ENCODE measurements at places on chromosomes 3 and 15.
A peak's percentile ranks its signal among the peaks of the same experiment; 100 is the strongest.

DNA sequence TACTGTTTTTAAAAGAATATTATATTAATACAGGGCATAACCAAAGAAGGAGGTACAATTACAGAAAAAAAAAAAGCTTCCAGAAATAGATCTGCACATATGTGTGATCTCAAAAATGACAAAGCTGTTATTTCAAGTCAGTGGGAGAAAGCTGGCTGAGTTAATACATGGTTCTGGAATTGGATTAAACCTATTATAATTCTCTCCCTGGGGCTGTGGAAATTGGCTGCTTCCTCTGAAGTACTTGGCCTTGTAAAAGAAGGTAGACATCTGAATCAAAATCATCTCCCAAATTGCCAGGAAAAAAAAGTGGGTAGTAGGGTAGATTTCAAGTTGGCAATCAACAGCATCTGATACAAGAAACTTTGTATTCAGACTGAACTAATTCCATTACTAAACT is 723.9 kb upstream of the ALCAM start:
- DNase-seq: no peak

GRCh38 chr15:96213045-96213444 is 117.5 kb upstream of the NR2F2 start:
- no peak for DNase-seq

DNA sequence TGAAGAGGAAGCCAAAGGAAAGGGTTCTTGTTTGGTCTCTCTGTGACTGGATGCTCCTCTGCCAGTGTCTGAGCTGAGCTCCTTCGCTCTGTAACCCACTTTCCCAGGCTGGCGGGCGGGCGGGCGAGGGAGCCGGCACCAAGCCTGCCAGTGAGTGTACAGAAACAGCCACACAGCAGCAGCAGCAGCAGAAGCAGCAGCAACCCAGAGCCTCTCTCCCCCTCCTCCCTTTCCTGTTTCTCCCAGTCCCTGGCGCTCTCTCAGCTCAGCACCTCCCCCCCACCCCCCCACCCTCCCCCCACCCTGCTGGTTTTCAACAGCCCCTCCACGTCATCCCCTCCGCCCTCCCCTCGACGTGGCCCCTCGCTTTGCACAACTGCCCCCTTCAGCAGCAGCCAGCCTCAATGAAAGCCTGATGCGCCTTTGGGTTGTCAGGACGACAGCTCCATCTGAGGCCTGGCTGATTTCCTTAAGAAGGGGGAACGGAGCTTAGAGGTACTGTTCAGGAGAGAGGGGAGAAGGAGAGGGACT is at the start of gene LSAMP:
TSS of gene LSAMP (minus strand) at position 177 of the 531 bp plus-strand sequence.
- DNase-seq: no peak

DNA sequence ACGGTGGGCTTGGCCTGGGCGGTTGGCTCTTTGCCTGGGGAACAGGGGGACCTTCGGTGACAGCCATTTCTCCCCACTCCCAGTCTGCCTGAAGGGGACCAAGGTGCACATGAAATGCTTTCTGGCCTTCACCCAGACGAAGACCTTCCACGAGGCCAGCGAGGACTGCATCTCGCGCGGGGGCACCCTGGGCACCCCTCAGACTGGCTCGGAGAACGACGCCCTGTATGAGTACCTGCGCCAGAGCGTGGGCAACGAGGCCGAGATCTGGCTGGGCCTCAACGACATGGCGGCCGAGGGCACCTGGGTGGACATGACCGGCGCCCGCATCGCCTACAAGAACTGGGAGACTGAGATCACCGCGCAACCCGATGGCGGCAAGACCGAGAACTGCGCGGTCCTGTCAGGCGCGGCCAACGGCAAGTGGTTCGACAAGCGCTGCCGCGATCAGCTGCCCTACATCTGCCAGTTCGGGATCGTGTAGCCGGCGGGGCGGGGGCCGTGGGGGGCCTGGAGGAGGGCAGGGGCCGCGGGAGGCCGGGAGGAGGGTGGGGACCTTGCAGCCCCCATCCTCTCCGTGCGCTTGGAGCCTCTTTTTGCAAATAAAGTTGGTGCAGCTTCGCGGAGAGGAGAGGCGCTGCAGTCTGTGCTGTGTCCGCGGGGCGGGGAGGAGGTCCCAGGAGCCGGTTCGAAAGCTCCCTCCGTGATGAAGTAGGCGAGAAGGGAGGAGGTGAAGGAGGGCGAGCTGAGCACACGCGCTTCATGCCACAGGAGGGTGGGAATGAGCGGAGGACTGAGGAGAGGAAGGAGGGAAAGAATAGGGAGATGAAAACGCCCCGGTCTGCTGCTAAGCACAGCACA is 9.6 kb downstream of the CLEC3B start:
- no peak for DNase-seq

- no peak for DNase-seq
Measured at GRCh38 chr3:196336319-196337145, 1.7 kb downstream of the TM4SF19 start.

DNA sequence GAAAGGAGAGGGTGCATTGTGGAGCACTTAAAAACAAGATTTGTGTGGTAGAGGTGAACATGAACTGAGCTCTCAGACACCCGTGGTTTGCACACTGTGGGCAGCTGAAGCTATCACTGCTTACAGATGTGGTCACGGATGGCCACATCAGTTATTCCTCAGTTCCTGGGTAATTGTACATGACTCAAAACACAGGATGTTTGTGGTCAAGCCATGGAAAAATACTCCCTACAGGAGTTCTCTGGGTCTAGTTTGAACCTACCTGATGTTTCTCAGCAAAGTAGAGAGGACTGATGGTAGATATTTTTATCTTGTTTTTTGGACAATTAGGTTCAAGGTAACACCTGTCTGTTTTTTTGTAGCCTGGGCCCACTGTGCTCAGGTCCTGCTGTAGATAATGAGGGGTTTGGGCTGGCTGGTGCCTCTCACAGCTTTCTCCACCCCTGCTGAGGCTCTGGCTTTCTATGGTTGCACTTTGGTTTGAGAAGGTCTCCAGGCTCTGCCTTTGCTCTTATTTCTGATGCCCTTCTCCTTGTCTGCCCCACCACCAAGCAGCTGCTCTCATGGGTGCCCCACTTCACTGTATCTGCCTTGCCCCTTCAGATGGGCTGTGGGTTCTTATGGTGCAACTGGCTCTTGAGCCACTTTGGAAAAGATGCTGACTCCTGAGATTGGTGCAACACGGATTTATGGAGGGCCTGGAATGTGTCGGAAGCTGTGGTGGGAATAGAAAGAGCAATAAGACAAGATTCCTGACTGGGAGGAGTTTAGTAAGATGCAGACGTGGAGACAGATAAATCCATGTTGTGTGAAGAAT is 40.1 kb downstream of the CDCP1 start:
- DNase-seq: peak; percentile 31

DNA sequence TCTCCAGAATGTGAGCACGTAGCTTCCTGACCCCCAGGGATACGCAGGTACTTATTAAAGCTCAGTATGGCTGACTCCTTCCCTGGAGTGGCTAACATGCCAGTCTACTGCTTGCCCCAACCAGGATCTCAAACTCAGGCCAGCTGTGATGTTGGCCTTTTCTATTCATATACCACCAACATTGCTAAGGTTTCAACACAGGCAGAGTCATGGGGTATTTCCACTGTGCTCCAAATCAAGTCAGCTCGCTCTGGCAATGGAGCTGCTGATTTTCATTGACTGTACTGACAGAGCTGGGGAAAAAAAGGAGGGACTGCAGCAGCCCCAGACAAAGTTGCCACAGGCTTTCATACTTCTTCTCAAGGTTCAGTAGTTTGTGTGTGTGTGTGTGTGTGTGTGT is 87.0 kb downstream of the CFAP20DC start:
- no peak for DNase-seq

- no peak for DNase-seq
Measured at GRCh38 chr3:123412811-123413604, 35.9 kb downstream of the ADCY5 start.

DNA sequence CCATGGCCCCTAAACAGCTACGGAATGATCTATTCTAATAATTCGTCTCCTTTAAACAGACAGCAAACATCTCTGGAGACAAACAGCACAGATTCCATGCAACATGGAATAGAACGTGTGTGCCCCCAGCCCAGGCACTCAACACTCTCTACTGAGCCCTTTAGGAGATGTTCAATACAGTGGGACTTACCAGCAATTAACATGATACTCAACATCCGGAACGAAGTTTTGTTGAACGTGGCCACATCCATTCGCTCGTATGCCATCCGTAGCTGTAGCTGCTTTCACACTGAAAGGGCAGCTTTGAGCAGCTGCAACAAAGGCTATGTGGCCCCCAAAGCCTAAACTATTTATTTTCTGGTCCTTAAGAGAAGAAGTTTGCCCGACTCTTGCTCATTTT is 3.5 kb downstream of the ADAMTS17 start:
- DNase-seq: no peak

GRCh38 chr3:126464997-126465396 is 10.7 kb downstream of the ZXDC start:
- DNase-seq: no peak

DNA sequence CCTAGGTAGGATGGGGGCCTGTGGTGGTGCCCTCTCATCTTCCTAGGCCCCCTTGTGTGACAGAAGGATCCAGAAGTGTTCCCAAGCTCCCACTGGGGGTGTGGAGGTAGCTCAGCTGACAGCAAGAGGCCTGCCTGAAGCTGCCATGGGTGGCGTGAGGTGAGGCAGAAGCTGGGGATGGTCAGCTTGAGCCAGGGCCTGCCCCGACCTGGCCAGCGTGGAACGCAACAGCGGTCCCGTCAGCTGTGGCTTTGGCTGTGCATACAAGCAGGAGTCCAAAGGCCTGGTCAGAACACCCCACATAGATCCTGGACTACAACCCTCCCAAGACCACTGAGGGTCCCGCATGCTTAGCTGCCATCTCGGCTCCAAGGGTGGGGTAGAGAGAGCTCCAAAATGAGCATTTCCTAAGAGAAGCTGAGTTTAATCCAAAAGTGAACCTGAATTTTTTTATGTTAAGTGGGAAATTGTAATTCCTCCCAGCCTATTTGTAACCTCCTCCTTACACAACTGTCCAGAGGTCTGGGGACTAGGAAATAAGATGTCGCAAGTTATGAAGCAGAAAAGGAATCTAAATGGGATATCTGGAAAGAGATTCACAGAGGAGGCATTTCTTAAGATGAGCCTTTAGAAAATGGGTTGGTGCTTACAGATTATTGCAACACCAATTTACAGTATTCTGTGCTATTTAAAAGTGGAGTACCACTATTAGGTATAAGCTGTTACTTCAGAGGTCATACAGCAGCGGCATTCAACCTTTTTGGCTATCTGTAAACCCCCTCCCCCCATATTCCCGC is 9.9 kb upstream of the PLA2G4D start:
- DNase-seq: no peak

GRCh38 chr3:98901119-98901391 is 440 bp downstream of the DCBLD2 start:
- no peak for DNase-seq
